ENCODE measurements at places on chromosomes 7 and 10. TPM values are rescaled to one million over a fixed set of nuclear protein-coding genes. Genes with fewer than 3 reads are reported as not detected.

- no peak for DNase-seq
- no peak overlapping the region for H3K27ac ChIP-seq
- H3K4me1 ChIP-seq: no peaks in the 10 kb centered on the region
- H3K36me3 ChIP-seq: no peaks in the 10 kb centered on the region
- H3K27me3 ChIP-seq: no peaks in the 10 kb centered on the region
These were observed 1192.0 kb upstream of the PHF14 start for GRCh38 chr7:9781710-9782109.

DNA sequence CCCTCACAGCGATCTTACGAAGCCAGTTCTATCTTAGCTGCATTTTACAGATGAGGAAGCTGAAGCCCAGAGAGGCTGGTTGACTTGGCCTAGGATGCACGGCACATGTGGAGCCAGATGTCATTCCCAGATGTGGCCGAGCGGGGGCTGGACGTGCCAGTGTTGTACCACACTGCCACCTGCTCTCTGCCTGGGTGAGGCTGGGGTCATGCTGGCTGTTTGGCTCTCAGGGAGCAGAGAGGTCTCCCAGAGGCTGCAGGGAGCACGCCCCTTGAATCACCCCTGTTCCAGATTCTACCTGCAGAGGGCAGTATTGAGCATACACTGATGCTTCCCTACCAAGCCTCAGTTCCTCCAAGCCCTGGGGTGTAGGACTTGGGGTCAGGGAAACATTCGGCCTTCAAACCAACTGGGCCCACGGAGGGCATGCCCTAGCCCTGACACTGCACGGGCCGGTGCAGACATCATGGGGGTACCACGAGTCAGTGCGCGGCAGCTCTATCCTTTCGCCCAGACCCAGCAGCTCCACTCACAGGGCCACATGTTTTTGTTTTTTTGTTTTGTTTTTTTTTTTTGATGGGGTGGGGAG, 3.8 kb upstream of the GTF2IRD1 start:
- H3K4me1 ChIP-seq: peaks cover under 1% of the 10 kb centered on the region
- H3K27ac ChIP-seq: no peak overlapping the region
- peaks cover 5% of the 10 kb centered on the region for H3K27me3 ChIP-seq
- peak; percentile 52 for DNase-seq
- H3K36me3 ChIP-seq: no peaks in the 10 kb centered on the region
- no peak overlapping the region for H3K4me3 ChIP-seq

DNA sequence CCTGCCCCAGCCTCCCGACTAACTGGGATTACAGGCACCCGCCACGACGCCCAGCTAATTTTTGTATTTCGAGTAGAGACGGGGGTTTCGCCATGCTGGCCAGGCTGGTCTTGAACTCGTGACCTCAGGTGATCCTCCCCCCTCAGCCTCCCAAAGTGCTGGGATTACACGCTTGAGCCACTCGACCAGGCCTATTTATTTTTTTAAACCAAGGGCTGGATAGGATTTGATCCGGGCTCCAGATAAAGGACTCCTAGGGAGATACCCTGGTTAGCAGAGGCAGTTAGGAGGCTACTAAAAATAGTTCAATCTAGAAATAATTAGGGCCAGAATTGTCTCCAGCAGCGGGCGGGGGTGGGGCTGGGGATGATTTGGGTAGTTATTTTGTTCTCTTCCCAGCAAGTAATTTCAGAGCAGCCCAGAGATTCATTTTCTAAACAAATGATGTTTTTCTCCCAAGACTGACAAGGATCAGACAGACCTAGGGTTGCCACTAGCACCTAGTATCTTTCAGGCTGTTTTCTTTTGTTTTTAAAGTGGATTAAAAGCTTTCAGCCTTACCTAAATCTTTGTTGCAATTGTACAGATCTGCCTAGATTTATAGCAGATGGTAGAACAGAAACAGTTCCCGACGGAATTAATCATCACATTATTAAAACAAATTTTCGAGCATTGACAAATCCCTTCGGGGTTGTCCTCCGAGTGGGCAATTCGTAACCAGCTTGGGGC, 859 bp upstream of the SMC3 start:
- peak overlapping the region; percentile 100 for H3K27ac ChIP-seq
- H3K4me1 ChIP-seq: peaks cover 33% of the 10 kb centered on the region
- no peaks in the 10 kb centered on the region for H3K27me3 ChIP-seq
- H3K36me3 ChIP-seq: peaks cover 2% of the 10 kb centered on the region

DNA sequence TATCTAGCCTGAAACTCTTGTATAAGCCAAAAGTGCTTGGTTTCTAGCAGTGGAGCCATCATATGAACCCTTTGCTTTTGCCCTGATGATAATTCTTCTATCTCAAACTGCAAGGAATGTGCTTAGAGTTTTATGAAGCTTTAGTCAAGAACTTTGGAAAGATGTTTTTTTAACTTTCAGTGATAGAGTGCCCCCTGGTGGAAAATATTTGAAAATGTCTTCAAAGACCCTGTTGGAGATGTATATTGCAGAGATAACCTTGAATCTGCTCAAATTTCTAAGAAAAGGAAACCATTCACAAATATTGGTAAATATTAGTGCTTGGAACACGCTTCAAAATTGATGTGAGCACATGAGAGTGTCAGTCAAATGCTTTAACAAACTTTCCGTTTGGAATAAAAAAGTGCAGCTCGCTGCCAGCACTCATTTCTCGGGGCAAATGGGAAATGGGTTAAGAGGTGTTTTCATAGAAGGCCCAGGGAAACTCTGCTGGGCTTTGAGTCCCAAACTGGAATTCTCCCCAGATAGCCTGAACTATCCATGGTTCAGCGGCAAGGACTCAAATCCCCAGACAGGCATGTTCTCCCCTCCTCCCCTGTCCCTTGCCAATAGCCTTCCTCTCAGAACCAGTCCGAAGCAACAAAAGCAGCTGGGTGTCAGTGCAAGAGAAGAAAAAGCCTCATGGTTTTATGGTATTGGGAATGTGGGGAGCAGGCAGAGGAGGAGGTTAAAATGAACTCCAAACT, 129.3 kb downstream of the MYOF start:
- H3K27me3 ChIP-seq: no peaks in the 10 kb centered on the region
- H3K36me3 ChIP-seq: peaks cover 2% of the 10 kb centered on the region
- no peak for DNase-seq
- no peaks in the 10 kb centered on the region for H3K4me1 ChIP-seq

- no peaks in the 10 kb centered on the region for H3K36me3 ChIP-seq
- H3K4me1 ChIP-seq: no peaks in the 10 kb centered on the region
These were observed 223.1 kb upstream of the INHBA start for GRCh38 chr7:41925946-41926345.

CALY gene
- total RNA-seq: 2.5 TPM

OR2A5 gene
- not detected for total RNA-seq

VSTM4 gene
- 0.40 TPM for total RNA-seq

ZNF736 gene
- total RNA-seq: not detected

CALCR gene
- total RNA-seq: not detected

STRA8 gene
- total RNA-seq: not detected

FKBP9 gene
- total RNA-seq: 86.4 TPM

Measured in progenitor cell of endocrine pancreas (in vitro differentiated cells).